ENCODE measurements at places on chromosomes 3 and 15.

DNA sequence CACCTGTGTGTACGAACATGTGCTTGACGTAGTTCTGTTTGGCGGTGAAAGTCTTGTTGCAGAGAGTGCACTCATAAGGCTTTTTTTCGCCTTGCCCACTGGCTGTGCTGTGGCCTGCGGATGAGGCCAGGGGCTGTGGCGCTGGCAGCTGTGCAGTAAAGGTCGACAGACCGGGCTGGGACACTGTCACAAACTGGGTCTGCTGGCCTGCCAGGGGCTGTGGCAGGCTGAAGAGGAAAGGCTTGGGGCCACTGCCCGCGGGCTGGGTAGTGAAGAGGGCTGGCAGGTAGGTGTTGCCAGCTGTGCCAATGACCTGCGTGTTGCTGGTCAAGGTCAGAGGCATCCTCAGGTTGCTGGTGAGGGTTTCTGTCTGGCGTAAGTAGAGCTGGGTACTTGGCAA is 56.4 kb downstream of the TIGIT start:
- no peak for DNase-seq

- DNase-seq: no peak
Observed at GRCh38 chr3:53493595-53493962, 832 bp upstream of the CACNA1D start.

DNA sequence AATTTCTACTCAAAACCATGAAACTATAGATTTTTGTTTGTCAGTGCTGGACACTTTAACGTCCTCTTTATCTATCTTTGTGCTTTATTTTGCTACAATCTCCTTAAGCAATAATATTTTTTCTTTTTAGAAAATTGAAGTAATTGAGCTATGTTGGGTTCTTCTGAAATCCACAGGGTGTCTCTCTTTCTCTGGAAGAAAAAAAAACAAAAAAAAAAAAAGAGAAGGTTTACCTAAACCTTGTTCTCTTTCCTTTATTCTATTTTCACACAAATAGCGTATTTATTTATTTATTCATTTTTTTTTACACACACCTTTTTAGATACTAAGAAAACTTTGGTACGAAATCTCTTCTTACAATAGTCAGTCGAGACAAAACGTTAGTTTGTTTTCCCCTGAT is 601.0 kb downstream of the EDEM1 start:
- no peak for DNase-seq

- DNase-seq: no peak
Observed at GRCh38 chr15:67564021-67564967, 21.8 kb downstream of the MAP2K5 start.

DNA sequence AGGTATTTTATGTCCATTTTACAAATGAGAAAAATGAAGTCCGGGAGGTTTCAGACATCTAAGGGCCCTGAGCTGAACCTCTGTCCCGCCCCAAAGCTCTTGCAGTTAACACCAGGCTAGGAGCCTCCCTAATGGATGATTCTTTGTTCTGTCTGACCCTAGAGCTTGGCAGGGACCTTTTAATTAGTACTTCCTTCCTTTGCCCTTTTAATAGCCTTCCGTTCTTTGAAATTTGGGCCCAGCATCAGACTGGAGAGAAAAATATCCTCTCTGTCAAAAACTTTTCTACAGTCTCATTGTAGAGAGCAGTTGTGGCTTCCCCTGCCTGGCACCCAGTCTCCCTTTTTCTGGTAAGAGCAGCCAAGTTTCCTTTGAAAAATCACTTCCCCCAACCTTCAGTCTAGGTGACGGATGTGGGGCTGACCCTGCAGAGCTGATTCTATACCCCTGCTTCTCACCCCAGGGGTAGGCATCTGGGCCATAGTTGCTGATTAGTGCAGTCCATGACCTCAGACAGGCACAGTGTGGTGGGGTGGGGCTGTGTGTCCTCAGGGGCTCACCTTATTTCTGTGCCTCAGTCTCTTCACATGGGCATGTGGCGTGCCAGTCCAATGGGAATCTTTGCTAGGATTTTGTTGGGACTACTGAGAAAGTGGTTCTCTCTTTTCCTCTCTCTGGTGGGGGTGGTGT is 220.4 kb downstream of the ADAMTS9 start:
- DNase-seq: no peak

DNA sequence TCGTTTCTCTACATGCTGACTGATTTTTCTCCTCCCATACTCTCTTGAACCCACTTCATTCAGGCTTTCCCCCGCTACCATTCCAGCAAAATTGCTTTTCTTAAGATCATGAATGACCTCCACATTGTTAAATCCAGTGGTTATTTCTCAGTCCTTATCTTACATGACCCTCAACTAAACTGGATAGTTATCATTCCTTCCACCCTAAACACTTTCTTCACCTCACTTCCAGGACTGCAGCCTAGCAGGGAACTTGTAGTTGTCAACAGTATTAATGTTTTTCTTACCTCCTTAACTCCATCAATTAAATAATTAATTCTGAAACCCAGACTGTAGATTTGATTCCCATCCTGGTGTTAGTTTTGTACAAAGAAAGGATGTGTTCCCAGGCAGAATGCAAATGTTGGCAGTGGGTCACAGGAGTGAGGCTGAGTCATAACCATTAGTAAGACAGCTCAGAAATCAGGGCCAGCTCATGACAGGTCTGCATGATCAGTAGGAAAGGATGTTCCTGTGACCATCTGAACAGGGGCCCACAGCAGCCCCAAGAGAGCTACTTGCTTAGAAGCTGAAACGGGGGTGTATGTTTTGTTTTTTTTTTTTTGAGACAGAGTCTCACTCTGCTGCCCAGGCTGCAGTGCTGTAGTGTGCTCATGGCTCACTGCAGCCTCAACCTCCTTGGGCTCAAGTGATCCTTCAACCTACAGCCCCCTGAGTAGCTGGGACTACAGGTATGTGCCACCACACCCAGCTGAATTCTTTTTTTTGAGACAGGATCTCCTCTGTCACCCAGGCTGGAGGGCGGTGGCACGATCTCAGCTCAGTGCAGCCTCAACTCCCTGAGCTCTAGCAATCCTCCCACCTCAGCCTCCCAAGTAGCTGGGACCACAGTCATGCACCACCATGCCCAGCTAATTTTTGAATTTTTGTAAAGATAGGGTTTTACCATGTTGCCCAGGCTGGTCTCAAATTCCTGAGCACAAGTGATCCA is 9.1 kb downstream of the BCL2L10 start:
- peak; percentile 97 for DNase-seq

DNA sequence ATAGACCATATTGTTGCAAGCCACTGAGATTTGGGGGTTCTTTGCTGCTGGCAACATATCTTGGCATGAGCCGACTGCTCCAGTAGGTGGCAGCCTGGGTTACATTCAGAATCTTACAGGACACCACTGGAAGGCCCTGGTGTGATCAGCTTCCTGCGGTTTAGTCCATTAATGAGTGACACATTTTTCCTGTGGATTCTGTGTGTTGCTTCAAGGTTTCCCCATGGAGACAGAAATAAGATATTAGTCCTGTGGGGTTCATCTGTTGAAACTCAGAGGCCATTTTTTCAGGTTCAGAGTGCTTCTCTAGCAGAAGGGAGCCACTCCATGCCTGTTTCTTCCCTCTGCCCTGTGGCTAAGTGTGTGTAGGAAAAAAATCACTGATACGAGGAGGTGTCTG is 116.2 kb downstream of the MFSD1 start:
- DNase-seq: peak; percentile 87

- DNase-seq: no peak
Observed at GRCh38 chr3:9205345-9206143, 43.9 kb downstream of the SRGAP3 start.

- DNase-seq: no peak
Observed at GRCh38 chr15:83869341-83869740, 215.4 kb downstream of the ADAMTSL3 start.

GRCh38 chr3:188747489-188747888 is 424.3 kb upstream of the TPRG1 start:
- no peak for DNase-seq

DNA sequence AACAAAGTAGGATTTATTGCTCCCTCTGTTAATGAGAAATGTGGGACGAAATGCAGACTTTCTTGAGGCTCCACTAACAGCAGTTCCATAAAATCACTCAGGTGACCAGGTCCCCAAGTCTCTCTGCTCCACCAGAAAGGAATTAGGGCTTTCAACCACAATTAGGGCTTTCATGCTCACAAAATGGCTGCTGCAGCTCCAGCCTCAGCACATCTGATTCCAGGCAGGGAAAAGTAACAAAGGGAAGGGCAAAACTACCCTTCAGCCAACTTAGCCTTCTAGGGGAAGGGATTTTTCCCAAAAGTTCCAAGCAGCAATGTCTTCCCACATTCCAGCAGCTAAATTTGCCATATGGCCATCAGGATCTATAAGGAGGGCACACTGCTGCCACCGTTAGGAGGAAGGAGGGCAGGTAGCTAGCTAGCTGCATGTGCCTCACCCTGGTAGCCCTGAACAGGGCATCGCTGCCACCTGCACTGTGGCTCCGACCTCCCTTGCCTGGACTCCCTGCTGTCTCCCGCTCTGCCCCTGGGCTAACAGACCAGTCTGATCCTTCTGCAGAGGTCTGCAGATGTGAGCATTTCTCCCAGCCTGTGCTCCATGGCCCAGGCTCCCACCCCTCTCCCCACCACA is 12.8 kb downstream of the CFAP100 start:
- DNase-seq: no peak

- peak; percentile 75 for DNase-seq
Observed at GRCh38 chr15:55654561-55655031, 66.5 kb upstream of the PYGO1 start.

DNA sequence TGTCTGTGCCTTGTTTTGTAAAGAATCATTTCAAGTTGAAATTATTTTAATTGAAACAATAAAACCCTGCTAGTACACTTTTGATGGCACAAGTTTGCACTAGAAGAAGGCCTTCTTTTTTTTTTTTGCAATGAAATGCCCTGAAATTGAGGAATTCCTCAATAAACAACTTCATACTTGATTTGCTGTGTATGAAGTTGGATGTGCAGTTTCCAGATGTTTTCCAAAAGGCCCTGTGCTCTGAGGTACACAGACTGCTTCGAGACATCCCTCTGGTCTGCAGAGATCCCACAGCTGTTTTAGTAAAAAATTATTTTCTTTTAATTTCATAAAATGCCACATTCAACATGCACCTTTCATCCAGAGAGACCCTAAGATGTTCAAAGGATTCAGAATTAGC is 48.9 kb downstream of the HES1 start:
- DNase-seq: no peak

- DNase-seq: peak; percentile 95
Observed at GRCh38 chr3:24686808-24687207, 192.2 kb upstream of the THRB start.

DNA sequence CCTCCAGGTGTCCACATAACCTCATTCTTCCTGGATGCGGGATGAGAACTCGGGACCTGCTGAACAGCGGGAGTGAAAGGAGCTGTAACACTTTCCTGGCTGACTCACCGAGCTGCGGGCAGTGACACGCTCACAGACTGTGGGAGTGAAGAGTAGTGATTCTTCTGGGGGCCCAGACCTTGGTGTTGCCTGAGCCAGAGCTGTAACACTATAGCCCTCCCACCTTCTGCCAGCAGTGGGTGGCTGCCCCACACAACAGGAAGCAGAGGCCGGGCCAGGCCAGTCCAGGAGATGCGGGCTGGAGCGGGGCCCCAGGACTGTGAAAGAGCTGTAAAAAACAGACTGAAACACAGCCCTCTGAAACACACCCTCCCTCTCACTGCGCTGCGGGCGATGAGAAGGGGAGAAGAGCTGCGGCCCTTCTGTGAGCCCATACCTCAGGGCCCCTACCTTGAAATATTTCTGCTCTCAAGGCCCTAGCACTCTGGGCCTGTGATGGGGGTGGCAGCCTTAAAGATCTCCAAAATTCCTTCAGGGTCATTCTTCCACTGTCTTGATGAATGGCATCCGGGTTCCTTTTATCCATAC is 464.0 kb upstream of the CCDC54 start:
- DNase-seq: peak; percentile 10

GRCh38 chr15:65303687-65304380 is 643 bp upstream of the RNU5B-1 start:
- DNase-seq: peak; percentile 35

DNA sequence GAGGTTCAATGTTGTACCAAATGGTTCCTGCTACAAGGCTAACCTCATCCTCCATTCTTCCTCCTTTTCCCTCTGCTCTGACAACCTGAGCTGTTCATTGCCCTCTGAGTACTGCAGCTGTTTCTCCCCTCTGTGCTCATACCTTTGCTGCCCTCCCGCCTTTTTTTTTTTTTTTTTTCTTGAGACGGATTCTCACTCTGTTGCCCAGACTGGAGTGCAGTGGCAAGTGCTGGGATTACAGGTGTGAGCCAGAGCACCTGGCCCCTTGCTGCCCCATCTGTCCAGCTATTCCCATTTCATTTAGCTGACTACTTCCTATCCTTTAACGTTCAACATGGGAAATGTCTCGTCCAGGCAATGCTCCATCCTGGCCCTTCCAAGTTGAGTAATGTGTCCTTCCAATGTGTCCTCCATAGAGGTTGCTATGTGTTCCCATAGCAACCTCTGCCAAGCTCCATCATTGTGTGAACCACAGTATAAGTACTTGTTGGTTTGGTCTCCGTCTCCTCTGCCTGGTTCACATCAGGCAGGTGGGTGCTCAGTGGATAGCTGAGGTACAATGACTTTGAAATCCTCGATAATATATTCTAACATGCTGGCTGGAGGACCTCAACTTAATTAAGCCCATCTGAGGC is 179.9 kb upstream of the ANKRD28 start:
- no peak for DNase-seq

DNA sequence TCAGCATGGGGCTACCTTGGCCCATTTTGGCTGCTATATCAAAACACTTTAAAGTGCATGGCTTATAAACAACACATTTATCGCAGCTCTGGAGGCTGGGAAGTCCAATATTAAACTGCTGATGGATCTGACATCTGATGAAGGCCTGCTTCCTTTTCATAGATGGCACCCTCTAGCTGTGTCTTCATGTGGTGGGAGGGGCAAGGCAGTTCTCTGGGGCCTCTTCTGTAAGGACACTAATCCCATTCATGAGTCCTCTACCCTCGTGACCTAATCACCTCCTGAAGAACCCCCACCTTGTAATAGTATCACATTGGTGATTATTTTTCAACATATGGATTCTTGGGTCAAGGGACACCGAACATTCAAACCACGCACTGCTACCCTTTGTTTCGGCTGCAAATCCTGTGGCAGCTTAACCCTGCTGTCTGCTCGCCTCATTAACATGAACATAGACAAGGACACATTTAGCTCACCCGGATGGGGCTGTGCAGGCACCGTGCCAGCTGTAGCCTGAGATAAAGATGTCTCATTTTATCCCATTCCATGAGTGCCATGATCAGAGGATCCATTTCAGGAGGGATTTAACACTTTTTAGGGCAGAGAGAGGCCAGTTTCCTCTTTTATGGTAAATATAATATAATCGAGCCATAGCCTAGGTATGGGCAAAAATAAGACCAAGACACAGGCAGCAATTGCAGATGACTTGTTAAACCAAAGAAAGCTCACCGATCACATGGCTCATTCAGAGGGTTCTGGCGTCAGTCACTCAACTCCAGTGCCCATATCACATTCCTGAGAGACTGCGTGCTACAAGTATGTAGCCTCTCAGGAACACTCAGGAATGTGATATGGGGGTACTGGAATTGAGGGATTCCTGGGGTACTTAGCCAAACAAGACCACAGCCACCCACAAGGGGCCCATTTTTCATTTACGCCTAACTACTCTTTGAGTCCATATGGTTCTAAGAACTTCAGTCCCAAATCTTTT is 251.1 kb upstream of the ST8SIA2 start:
- no peak for DNase-seq

GRCh38 chr15:38905632-38906031 is 341.0 kb upstream of the RASGRP1 start:
- peak; percentile 62 for DNase-seq

- no peak for DNase-seq
Observed at GRCh38 chr3:194194051-194194756, 58.3 kb downstream of the HES1 start.

- DNase-seq: no peak
Observed at GRCh38 chr3:23706111-23706510, 99.6 kb upstream of the UBE2E1 start.

GRCh38 chr3:154936196-154936595 is 143.9 kb upstream of the MME start:
- no peak for DNase-seq
